Activated CD4-positive, alpha-beta T cell treated with anti-CD3 and anti-CD28 coated beads, Interleukin-2, amount 10 ng/mL, durations not matched to agents 7 days and 5 days (primary cell): ENCODE measurements at places on chromosomes 3 and 15. TPM values are rescaled to one million over a fixed set of nuclear protein-coding genes. Genes with fewer than 3 reads are reported as not detected.

EEFSEC gene
- total RNA-seq, result 16.6 TPM

CNTN3 gene
- not detected for total RNA-seq

POLR2M gene
- total RNA-seq, result 63.8 TPM

TF gene
- total RNA-seq, result 0.21 TPM

PATL2 gene
- total RNA-seq, result 20.5 TPM

DNA sequence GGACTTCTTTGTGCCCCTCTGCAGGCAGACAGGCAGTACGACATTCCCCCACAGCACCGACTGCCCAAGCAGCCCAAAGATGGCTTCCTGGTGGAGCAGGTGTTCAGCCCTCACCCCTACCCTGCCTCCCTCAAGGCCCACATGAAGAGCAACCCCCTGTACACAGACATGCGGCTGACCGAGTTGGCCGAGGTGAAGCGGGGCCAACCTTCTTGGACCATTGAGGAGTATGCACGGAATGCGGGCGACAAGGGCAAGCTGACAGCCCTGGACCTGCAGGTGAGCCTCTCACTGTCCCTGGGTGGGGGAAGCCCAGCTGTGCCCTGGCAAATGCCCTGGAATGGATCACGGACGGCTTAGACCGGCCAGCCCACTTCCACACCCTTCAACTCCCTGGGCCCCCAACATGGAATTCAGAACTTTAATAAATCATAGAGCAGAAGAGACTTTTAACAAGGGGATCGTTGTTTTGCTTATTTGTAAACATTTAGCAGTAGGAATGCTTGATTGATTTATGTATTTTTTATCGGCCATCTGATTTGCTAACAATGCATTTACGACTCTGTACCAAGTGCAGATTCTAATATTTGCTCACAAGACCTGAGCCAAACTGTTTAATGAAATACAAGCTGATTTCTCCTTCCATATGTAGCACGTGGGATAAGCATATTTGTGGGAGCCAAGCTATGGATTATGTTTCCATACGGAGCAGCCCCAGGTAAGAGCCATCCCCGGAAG lies 31.1 kb downstream of the MINAR1 start:
- H3K4me3 ChIP-seq, result no peak overlapping the region
- H3K27me3 ChIP-seq, result no peaks in the 10 kb centered on the region
- H3K27ac ChIP-seq, result no peak overlapping the region
- DNase-seq, result no peak

- H3K27ac ChIP-seq, result no peak overlapping the region
- H3K4me1 ChIP-seq, result no peaks in the 10 kb centered on the region
- no peaks in the 10 kb centered on the region for H3K36me3 ChIP-seq
Observed at GRCh38 chr3:17551333-17551732, 191.1 kb downstream of the TBC1D5 start.

DNA sequence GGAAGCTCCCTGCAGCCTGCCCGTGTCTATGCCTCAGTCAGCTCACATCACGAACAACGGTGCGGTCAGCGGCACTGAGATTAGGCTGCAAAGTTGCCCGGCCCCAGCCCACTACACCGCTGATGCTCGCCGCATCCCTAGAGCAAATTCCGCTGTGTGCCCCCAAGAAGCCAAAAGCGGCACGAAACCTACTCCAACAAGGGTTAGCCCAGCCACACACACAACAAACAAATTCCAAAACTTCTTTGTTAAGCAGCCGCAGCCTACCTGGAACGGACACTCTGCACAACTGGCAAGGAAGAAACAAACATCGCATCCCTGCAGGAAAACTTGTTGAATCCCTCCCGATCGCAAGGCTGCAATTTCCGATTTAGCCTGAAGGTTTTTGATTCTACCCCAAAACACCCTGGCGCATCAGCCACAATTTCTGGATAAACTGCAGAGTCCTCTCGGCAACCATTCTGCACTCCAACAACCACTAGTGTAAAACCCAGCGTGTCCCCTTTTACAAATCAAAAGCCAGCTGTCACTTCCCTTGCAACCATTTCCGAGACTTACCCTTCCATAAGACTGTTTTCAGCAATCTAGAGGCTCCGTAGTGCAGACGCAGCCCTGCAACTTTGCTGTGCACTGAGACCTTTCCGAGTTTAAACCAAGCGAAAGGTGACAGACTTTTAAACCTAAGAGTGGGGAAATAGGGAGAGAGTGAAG lies 449 bp downstream of the ROBO1 start:
- no peaks in the 10 kb centered on the region for H3K4me1 ChIP-seq
- no peak overlapping the region for H3K27ac ChIP-seq
- DNase-seq, result no peak
- H3K36me3 ChIP-seq, result no peaks in the 10 kb centered on the region
- H3K27me3 ChIP-seq, result no peaks in the 10 kb centered on the region

DNA sequence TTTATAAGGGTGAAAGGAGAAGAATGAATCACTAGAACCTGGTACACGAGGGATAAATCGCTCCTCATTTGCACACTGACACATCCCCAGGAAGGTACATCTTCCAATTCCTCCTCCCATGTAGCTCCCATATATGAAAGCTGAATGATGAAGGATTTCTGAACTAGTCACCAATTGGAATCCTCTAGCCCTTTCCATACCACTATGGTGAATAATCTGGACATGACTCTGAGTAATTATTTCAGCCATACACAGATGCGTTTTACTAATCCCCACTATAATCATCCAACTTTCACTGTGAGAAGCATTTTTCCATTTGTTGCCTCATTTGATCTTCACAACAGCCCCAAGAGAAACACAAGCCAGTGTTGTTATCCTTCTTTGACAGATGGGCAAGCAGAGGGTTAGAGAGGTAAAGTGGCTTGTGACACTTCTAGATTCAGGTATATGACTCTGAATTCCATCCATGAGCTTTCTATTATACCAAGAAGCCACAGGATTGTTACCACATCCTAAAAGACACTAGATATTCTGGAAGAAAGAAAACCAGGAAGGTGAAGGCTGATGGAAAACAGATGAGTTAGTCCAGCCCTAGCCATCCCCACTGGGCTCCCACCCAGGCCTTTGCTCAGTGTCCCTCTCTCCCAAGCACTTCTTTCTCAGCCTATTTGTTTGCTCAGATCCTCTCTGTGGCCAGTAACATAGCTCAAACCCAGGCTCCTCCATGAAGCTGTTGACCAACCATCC lies 22.2 kb upstream of the BCL6 start:
- peaks cover 4% of the 10 kb centered on the region for H3K27me3 ChIP-seq
- no peak overlapping the region for H3K4me3 ChIP-seq
- no peak for DNase-seq
- H3K27ac ChIP-seq, result no peak overlapping the region

DNA sequence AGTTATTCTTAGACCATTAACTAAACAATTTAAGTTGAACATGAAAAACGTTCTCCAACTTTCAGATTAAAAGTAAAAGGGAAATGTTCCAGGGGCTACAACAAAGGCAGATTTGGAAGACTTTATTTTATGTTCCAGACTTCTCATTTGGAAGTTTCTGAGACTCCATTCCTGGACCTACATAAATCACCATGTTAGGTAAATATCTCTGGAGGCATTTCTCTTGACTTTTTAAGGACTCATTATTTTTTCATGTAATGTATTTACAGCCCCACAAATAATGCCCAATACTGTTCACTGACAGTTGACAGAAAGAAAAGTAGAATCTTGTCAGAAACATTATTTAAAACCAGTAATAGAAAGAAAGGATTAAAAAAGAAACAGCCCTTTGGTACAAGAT lies 352.1 kb downstream of the SLC9A9 start:
- DNase-seq, result no peak
- no peak overlapping the region for H3K27ac ChIP-seq
- peaks cover 2% of the 10 kb centered on the region for H3K36me3 ChIP-seq
- no peaks in the 10 kb centered on the region for H3K27me3 ChIP-seq
- H3K4me3 ChIP-seq, result no peak overlapping the region
- H3K4me1 ChIP-seq, result no peaks in the 10 kb centered on the region

- no peak overlapping the region for H3K4me3 ChIP-seq
- peaks cover 16% of the 10 kb centered on the region for H3K4me1 ChIP-seq
- H3K27me3 ChIP-seq, result peaks cover 21% of the 10 kb centered on the region
- no peaks in the 10 kb centered on the region for H3K36me3 ChIP-seq
Observed at GRCh38 chr15:33068511-33068990, 126.0 kb downstream of the FMN1 start.

DNA sequence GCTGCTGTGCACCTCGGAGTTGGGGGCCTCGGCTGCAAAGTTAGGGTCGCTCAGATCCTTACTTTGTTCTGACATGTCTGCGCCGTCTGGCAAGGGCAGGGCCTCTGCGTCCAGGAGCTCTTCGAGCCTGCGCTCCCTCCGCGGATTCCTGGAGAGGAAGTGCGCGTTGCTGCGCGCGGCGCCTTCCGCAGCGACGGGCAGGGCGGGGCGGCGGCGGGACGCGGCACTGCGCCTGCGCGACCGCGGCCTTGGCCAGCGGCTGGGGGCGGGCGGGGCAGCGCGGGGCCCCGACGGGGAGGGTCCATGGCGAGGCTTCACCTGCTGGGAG lies at the start of gene NDN:
NDN (minus strand) TSS at position 163 of the 328 bp plus-strand sequence; CDS start at position 75, 88 bp downstream.
- peak within 1 kb of the TSS; percentile 34 for H3K4me3 ChIP-seq
- no peaks in the 10 kb centered on the region for H3K36me3 ChIP-seq
- no peak for DNase-seq

DNA sequence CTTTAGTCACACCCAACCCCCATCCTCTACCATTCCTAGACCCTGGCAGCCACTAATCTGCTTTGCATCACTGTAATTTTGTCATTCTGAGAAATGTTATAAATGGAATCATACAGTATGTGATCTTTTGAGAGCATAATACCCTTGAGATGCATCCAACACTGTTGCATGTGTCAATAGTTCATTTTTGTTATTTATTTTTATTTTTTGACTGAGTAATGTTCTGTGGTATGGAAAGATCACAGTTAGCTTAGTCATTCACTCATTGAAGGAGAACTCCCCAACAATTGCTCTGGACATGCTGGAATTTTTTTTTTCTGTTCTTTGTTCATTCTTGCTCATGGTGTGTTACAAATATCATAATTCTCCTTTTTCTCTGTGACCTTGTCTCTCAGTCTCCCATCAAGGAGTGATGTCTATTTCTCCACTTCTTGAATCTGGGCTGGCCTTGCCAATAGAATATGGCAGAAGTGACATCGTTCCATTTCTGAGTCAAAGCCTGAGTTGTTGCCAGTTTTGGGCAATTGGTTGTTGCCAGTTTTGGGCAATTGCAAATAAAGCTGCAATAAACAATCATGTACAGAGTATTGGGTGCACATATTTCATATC lies 6.8 kb upstream of the ADPGK start:
- H3K27ac ChIP-seq, result no peak overlapping the region
- no peak overlapping the region for H3K4me3 ChIP-seq
- H3K36me3 ChIP-seq, result no peaks in the 10 kb centered on the region
- no peak for DNase-seq

GRCh38 chr3:120468635-120469295 lies 18.0 kb upstream of the FSTL1 start:
- no peaks in the 10 kb centered on the region for H3K36me3 ChIP-seq
- no peak for DNase-seq
- no peak overlapping the region for H3K27ac ChIP-seq

- DNase-seq, result no peak
- no peak overlapping the region for H3K27ac ChIP-seq
- H3K4me3 ChIP-seq, result no peak overlapping the region
- H3K27me3 ChIP-seq, result no peaks in the 10 kb centered on the region
Observed at GRCh38 chr3:159727506-159727905, 261.1 kb upstream of the IL12A start.

DNA sequence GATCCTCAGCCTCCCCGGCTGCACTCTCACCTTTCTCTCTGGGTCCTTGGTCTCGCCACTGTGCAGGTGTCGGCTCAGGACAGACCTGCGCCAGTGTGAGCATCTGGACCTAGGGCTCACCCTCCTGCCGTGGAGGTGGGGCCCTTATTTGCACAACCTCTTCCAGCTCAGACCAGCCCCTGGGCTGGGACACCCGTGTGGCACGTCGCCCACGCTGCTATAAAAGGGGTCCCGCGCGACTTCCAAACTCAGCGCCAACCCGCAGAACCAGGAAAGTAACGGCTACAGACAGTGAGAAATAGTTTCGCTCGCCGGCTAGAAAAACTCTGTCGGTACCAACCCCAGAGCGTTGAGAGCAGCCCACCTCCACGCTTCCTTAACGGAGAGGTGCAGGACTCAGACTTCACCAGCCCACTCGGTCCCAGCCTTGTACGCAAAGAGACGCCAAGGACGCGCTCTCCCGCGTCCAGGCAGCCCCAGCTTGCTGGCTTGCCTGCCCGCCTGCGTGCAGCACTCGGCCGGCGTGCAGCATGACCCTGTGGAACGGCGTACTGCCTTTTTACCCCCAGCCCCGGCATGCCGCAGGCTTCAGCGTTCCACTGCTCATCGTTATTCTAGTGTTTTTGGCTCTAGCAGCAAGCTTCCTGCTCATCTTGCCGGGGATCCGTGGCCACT lies at the start of the genes DUOX2 and DUOXA2:
DUOX2 (minus strand) TSS at position 97 of the 675 bp plus-strand sequence. CDS start 761 bp downstream, outside the sequence.
DUOXA2 (plus strand) TSS at position 251 of the 675 bp plus-strand sequence; CDS start at position 531, 280 bp downstream.
- no peaks in the 10 kb centered on the region for H3K36me3 ChIP-seq
- no peak within 1 kb of the TSS for H3K27ac ChIP-seq
- DNase-seq, result no peak
- peaks cover 80% of the 10 kb centered on the region for H3K27me3 ChIP-seq
- H3K4me1 ChIP-seq, result peaks cover 30% of the 10 kb centered on the region

- no peaks in the 10 kb centered on the region for H3K4me1 ChIP-seq
- no peaks in the 10 kb centered on the region for H3K36me3 ChIP-seq
- no peak overlapping the region for H3K27ac ChIP-seq
- no peaks in the 10 kb centered on the region for H3K27me3 ChIP-seq
- H3K4me3 ChIP-seq, result no peak overlapping the region
Observed at GRCh38 chr15:26179906-26180305, 316.8 kb upstream of the ATP10A start.

GRCh38 chr3:40580494-40581091 lies 55.8 kb downstream of the ZNF621 start:
- H3K27ac ChIP-seq, result no peak overlapping the region
- H3K4me3 ChIP-seq, result no peak overlapping the region
- H3K27me3 ChIP-seq, result peaks cover 10% of the 10 kb centered on the region
- H3K4me1 ChIP-seq, result no peaks in the 10 kb centered on the region
- DNase-seq, result peak; percentile 73

DNA sequence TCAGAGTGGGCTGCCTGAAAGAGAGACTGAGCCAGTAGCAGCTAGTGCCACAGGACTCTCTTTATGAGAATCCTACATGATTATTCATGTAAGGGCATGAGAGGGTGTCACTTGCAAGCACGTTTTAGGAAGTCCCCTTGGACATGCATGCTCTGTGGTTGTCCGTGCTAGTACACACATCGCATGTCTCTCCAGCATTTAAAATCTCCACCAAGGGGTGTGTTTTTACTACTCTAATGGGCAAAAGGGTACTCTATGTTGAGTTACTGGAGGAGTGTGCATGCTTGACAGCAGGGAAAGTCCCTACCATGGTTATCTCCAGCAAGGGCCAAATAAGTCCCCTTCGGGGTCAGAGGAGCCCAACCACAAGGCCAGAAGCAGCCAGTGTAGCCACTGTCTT lies 70.7 kb downstream of the DCLK3 start:
- H3K27ac ChIP-seq, result no peak overlapping the region
- no peak overlapping the region for H3K4me3 ChIP-seq
- DNase-seq, result no peak
- H3K4me1 ChIP-seq, result no peaks in the 10 kb centered on the region

GRCh38 chr15:86677278-86677677 lies 597.6 kb downstream of the AGBL1 start:
- H3K27me3 ChIP-seq, result no peaks in the 10 kb centered on the region
- H3K27ac ChIP-seq, result no peak overlapping the region
